ENCODE measurements at places on chromosomes 2 and 18.

DNA sequence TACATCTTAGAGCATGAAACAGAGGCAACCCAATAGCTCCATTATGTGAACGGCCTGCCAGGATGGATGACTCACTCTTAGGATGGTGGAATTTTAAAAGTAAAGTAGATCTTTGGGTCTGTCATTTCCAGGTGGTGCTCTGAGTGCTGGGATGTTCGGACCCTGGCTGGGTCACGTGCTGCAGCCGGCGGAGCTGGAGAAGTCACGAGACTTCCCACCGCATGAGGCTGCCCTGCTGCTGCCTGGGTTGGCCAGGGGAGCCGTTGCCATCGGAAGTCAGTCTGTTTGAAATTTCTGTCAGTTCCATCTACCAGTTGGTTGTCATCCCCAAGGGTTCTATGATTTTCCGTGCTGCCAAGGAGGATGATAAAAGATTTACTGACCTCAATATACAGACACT, 93.3 kb upstream of the ALKAL2 start:
- no peak for DNase-seq

- no peak for DNase-seq
Observed at GRCh38 chr2:238382381-238382781, 44.3 kb upstream of the ASB1 start.

DNA sequence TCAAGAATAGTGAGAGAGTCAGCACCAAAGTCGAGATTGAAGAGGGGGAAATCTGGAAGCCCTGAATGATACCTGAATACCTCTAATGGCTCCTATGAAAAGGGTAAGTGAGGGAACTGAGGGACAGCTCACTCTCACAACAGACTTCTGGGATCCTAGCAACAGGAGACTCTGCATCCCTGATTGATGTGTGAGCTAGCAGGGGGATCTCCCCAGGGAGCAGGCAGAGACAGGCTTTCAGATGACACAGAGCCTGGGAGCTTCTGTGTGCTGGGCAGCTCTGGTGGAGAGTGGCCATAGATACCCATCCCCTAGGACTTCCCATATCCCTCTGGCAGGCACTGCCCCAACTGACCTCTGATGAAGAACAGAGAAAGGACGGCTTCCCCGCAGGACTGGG, 206.2 kb downstream of the EXOC6B start:
- DNase-seq: no peak

DNA sequence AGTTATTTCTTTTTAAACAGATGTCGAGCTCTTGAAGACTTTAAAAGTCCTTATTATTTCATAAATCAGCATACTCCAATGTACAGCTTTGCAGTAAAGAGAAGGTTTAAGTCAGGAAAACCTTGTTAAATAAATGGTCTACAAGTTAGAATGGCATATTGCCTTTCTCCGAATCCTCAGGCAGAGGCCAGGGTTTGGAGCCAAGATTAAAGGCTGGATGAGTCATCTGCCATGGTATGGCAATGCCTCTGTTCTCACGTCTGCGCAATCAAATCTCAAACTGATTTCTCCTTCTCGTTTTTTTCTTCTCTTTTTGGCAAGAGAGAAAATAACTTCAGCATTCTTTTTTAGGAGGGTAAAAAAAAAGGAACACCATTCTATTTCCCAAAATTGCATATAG, 5.6 kb upstream of the KCNJ3 start:
- DNase-seq: no peak

DNA sequence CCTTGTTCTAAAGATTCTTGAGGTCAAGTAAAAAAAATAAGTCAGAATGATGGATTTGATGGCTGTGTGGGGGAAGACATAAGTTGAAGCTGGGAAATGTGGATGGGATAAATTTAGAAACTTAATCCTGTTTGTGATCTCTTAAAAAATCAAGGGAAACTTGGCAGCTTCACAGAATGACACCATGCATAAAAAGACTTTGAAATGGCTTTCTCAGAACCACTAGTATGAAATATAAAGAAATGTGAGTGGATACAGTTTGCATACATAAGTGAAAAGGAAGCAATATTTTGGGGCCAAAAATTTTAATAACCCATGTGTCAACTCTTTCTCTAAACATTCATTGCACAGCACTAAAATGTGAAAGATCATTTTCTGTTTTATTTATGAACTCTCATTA, 21.7 kb downstream of the CDH19 start:
- no peak for DNase-seq

GRCh38 chr2:188244383-188244782, 47.3 kb upstream of the GULP1 start:
- no peak for DNase-seq

DNA sequence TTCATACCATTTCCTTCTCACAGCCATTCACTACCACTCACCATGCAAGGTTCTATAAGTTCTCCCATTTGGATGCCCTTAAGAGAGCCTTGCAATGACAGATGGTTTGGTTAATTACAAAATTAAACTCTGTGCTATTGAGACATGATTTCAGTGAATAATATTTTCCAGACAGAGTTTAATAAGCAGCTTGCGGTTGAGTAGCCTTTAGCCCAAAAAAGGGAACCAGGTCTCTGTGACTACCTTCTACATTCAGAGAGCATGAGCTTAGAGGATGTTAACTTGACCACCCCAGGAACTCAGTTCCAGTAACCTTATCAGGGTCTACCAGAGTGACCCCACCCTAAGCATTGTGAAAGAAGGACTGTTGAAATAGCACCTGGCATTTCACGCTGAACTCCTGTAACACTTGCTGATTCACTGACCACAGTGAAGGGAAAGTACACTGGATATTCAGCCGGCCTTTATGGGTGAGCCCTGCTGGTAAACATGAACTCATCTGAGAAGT, 1173.1 kb upstream of the ZEB2 start:
- no peak for DNase-seq

DNA sequence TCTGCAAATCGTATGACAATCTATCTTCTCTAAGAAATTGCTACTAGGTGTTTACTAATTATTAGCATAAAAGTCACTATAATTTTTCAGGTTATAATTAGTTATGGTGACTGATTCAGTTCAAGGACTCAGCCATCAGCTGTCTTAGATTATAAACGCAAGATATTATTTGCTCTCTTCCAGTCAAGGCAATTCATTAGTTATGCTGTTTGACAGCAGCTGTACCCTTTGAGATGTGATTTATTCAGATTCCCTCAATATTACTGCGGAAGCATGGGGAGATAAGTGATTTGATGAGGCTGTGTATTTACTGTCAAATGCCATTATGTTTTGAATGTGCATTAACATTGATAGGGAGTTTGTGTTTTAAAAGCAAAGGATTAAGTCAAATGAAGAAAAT, 558.9 kb upstream of the FSIP2 start:
- DNase-seq: no peak

- DNase-seq: no peak
Observed at GRCh38 chr18:37332219-37332618, 233.4 kb downstream of the CELF4 start.

- no peak for DNase-seq
Observed at GRCh38 chr18:68431111-68431921, 283.6 kb downstream of the TMX3 start.

- DNase-seq: no peak
Observed at GRCh38 chr2:33142810-33143209, 196.1 kb downstream of the LTBP1 start.

DNA sequence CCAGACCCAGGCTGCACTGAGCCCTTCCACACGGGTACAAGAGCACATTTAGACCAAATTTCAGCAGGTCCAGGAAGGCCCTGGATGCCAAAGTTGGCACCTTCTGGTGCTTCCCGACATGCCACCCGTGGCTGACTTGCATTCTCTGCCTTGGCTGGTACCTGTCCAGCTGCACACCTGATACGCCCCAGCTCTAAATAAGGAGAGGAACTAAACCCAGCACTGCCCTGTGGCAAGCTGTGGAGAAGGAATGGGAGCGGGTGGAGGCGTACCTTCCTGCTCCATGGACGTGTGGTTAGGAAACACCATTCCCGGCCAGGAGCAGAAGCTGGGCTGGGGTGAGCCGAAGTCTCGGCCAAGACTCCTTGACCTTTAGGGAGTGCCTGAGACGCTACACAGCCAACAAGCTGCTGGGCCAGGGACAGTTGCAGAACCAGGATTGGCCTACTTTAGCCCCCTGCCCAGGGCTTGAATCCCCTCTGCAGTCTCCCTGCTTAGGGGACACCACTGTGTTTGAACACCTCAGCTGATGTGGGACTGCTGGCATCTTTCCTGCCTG, 86.5 kb upstream of the TAF1B start:
- DNase-seq: no peak

GRCh38 chr2:59025157-59025757, 784.1 kb upstream of the FANCL start:
- no peak for DNase-seq

- no peak for DNase-seq
Observed at GRCh38 chr2:24337890-24338289, 22.4 kb downstream of the ITSN2 start.

DNA sequence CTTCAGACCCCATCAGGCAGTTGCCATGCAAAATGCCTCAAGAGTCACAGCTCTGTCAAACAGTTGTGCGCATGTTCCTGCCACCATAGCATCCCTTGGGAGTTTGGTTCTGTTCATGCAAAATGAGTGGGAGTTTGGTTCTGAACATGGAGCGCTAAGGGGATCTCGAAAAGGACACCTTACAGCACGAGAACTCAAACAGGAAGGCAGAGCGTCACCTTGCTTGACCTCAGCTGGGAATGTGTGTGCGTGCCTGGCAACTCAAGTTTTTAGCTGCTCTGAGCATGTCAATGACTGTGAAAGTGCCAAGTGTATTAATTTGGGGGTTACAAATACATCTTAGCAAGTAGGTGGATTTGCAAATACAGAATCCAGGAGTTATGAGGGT, 16.6 kb downstream of the MALL start:
- no peak for DNase-seq

DNA sequence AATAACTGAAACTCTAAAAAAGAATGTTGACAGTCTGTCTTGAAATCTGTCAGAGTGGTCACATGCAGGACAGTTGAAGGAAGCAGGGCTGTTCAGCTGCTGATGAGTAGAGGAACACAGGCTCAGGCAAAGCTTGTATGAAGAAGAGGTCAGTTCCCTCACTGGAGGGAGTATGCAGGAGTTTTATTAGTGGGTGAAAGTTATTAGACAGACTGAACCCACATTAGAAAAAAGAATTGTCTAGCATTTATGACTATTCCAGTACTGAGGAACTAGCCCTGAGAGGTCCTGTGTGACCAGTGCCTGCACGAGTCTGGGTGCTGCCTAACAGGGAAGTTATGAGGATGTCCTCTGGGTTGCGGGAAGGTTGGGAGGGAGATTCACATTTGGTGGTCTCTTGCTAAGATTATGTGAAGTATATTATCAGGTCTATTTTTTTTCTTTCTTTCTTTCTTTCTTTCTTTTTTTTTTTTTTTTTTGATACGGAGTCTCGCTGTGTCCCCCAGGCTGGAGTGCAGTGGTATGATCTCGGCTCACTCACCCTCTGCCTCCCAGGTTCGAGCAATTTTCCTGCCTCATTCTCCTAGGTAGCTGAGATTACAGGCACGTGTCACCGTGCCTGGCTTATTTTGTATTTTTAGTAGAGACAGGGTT, 9.6 kb downstream of the TET3 start:
- no peak for DNase-seq
